ENCODE measurements at places on chromosomes 1 and 21.
A peak's percentile ranks its signal among the peaks of the same experiment; 100 is the strongest.

- no peak for DNase-seq
These were observed 56.0 kb downstream of the SASS6 start for GRCh38 chr1:100076744-100077143.

- no peak for DNase-seq
These were observed 49.8 kb downstream of the ZBTB18 start for GRCh38 chr1:244100704-244101453.

DNA sequence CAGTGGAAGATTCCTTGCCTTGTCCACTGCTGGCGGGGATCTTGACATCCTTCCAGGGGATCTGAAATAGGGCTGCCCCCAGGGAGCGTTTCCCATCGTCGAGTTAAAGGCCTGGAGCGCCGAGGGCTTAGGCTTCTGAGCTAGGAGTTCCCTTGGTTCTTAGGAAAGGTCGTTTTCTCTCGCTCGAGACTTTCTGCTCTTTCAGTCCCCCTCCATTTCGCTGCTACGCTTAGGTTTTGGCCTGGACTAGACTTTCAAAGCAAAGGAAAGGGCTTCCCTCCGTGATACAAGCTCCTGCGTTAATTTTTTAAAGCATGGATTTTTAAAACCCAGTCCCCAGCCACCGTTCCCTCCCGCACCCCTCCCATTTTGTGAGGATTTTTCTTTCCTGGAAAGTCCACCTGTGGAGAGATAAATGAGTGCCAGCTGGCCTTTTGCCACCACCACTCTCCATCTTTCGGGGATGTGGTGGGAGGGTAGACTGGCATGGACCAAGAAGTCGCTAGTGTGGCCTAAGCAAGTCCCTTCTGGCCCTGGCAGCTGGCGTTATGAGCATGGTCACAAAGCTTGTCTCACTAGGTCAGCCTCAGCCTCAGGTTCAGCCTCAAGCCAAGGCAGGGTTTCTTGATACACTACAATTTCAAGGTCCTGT is 9.2 kb downstream of the NR5A2 start:
- DNase-seq = peak; percentile 28

DNA sequence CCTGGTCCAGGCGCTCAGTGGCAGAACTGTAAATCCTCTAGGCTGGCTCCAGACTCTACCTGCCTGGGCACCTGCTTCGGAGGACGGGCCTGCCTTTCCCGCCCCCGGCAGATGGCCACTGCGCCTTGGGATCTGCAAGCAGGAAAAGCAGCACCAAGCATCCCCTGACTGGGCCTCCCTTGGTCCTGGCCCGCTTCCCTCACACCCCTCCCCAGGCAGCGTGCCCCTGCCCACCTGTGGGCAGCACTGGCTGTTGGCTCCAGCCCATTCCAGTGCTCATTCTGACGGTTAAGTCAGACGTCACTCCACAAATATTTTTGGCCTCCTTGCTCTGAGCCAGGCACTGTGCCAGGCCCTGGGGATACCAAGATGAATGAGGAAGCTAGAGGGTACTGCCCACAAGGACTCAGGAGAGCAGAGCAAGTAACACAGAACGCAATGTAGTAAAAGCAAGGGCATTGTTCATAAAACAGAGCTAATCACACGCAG is 22.0 kb upstream of the BLACAT1 start:
- DNase-seq = no peak

DNA sequence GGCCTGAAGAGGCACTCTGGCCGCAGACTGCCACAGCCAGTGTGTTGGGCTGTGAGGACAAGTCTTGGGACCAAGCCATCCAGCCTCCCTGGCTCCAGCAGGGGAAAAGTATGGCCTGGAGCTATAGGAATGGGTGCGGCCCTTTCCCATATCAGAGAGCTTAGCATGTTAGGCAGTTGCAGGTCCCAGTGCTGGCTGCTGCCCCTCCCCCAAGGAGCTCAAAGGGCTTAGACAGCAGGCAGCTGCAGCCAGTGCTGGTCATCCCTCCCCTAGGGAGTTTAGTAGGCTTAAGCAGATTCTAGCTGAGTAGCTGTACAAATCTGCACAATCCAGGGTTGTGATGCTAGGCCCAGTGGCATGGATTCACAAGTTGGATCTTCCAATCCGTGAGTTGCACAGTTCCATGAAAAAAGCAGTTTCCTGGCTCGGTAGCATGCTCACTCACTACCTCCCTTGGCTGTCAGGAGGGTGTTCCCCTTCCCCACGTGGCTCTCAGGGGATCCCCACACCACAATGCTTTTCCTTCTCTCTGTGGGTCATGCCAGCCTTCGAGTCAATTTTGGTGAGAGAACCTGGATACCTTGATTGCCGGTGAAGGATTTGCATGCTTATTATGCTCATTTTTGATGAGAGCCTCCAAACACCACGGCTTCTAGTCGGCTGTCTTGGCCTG is 1490.8 kb downstream of the BRINP3 start:
- DNase-seq = peak; percentile 51

DNA sequence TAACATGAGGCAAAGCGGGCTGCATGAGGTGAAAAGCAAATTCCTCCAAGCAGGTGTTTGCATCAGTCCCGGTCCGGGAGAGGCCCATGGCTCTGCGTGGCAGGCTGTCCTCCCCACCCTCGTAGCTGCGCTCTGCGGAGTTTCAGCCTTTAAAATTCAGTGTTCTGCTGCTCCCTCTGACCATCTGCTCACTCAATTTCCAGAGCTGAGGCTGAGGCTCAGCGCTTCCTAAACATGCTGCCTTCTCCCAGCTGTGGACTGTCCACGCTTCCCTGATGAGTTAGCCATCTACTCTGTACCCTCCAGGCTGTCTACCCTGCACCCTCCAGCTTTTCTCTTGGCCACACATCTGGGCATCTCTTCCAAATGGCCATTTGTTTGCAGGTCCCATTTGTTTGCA is 87.7 kb downstream of the KCNJ6 start:
- DNase-seq = no peak

GRCh38 chr1:218357211-218357892 is 12.2 kb downstream of the TGFB2 start:
- DNase-seq = no peak

DNA sequence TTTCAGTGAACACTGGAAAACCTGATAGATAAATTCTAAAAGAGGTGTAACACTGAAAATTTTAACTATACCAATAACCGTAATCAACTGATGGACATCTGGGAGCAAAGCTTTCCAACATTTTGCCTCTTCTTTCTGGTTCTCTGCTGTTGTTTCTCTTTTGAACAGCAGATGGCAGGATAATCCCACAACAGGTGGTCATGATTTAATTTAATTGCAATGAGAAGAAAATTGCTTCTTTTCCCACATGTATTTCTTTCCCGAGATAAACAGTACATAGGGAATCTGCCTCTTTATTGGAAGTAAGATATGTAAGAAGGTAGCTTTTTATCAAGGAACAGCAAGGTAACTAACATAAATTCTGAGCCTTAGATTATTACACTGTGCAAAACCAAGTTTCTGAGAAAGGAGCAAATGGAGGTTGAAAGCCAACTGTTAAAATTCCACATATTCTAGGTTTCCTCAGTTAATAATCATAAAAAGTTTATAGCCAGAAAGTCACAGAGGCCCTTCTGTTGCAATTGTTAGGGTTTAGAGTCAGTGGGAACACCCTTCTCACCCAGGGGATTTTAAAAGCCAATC is 72.9 kb downstream of the RPS6KA1 start:
- DNase-seq = peak; percentile 61

- DNase-seq = peak; percentile 86
These were observed 83.4 kb upstream of the BMP8A start for GRCh38 chr1:39407896-39408640.

GRCh38 chr21:14982336-14982735 is 82.5 kb downstream of the NRIP1 start:
- no peak for DNase-seq

DNA sequence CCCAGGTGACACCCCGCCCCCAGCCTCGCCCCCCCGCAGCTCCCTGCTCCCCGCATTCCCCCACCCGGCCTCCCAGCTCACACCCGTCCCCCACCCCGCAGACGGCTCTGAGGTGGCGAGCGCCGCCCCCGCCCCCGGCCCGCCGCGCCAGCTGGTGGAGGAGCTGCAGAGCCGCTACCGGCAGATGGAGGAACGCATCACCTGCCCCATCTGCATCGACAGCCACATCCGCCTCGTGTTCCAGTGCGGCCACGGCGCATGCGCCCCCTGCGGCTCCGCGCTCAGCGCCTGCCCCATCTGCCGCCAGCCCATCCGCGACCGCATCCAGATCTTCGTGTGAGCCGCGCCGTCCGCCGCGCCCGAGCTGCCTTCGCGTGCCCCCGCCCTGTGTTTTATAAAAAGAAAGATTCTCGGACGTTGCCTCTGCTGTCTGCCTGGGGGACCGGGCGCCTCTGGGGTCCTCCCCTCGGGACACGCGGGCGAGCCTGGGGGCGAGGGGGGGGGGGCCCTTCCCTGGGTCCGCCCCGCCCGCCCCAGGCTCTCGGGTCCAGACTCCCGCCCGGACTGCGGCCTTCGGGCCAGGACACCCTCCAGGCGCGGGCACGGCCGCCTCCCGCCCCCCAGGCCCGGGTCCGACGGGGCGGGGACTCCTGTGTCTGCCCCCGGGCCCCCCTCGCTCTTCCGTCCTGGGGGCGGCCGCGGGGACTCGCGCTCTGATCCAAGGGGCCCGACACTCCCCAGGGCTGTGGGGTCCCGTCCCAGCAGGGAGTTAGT is 1.6 kb upstream of the MMP23B start:
- DNase-seq = peak; percentile 97

DNA sequence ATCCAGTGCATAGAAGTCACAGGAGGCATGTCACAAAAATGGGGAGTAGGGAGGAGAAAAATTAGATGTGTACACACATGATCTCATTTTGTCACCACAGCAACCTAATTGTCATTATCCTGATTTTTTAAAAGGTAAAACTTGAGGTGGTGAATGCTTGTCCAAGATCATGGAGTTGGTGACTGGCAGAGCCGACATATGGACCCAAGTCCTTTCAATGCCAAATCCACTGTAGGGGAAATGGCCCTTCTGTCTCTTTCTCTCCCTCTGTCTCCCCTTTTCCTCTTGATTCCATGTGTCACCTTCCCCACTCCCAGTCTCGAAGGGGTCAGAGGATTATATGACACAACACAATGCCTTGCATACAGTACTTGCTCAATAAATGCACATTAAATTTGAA is 65.7 kb upstream of the JUN start:
- DNase-seq = no peak

- peak; percentile 57 for DNase-seq
These were observed 23.4 kb downstream of the PLEKHO1 start for GRCh38 chr1:150173141-150173585.

DNA sequence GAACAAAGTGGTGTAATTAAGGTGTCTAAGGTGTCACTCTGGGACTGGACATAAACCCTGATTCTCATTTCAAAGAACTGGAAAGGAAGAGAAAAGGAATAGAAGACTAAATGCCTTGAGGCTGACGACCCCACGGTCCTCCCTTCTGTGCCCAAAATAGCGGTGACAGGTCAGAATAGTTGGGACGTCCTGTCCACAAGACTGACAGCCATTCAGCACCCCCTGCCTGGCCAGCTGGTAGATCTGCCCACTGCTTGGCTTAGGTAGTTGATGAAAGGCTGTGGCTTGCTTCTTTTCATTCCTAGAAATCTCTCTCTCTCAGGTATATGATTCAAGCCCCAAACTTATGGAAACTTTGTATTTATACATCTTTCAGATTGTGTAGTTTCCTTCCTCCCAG is 26.4 kb upstream of the CREG1 start:
- no peak for DNase-seq

- no peak for DNase-seq
These were observed 2.7 kb downstream of the ATF3 start for GRCh38 chr1:212611000-212611948.

DNA sequence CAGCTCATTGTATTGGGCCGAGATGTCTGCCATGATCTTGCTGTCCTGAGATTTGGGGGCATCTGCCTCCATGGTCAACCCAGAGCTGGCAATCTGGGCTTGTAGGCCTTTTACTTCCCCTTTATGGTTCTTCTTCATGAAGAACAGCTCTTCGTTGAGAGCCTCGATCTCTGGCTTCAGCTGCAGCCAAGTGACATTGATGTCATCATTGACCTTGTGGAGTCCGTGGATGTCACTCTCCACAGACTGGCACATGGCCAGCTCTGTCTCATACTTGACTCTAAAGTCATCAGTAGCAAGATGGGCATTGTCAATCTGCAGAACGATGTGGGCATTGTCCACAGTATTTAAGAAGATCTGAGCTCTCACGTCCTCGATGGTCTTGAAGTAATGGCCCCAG is 29.2 kb downstream of the RAP1A start:
- no peak for DNase-seq

DNA sequence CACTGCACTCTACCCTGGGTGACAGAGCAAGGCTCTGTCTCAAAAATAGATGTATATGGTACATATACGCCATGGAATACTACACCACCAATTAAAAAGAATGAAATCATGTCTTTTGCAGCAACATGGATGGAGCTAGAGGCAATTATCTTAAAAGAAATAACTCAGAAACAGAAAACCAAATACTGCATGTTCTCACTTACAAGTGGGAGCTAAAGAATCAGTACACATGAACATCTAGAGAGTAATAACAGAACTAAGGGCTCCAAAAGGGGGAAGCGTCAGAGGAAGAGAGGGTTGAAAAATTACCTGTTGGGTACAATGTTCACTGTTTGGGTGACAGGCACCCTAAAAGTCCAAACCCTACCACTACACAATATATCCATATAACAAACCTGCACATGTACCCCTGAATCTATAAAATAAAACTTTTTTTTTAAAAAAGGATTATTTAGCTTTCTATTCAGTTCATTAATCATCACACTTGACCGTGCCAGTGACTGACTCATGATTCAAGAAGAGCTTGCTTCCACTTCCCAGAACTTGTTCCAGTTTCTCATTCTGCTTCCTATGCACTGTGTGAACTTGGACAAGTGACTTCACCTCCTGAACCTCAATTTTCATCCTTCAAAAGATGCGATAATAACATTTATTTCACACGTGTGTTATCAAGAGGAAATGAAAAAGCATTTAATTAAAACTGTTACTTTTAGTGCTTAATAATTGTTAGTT is 109.6 kb downstream of the PLPP3 start:
- DNase-seq = no peak

- no peak for DNase-seq
These were observed 2.9 kb downstream of the TIE1 start for GRCh38 chr1:43303471-43304313.

- no peak for DNase-seq
These were observed 2.7 kb downstream of the ZBTB7B start for GRCh38 chr1:155005076-155006011.

DNA sequence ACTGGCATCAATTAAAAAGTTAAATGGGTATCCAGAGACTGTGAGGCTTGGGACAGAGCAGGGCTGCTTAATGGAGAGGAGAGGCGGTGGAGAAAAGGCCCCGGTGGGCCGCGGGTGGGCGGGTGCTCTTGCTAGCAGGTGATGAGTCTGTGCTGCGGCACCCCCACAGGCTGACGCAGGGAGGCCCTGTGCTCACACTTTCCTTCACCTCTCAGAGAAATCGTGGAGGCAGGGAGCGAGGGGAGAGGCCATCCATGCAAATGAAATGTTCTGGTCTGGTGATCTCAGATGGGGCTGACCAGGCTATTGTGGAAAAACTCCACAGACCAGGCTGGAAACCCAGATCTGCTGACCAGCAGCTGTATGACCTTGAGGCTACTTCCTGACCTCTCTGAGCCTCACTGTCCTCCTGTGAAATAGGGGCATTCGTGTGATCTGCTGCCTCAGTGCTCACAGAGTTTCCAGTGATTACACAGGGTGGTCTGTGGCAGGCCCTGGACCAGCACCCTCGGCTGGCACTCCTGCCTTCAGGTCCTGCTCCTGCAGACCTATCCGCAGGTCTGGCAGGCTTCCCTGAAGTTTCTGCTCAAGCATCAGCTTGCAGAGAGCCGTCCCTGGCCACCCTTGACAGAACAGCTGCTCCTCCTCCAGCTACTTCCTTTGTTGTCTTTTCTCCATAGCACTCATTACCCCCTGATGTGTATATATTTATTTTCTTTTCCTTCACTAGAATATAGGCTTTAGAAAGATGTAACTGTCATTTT is 89.2 kb downstream of the BEND5 start:
- peak; percentile 8 for DNase-seq

Measured in mesendoderm (in vitro differentiated cells).